ENCODE measurements at places on chromosomes 4 and X.

DNA sequence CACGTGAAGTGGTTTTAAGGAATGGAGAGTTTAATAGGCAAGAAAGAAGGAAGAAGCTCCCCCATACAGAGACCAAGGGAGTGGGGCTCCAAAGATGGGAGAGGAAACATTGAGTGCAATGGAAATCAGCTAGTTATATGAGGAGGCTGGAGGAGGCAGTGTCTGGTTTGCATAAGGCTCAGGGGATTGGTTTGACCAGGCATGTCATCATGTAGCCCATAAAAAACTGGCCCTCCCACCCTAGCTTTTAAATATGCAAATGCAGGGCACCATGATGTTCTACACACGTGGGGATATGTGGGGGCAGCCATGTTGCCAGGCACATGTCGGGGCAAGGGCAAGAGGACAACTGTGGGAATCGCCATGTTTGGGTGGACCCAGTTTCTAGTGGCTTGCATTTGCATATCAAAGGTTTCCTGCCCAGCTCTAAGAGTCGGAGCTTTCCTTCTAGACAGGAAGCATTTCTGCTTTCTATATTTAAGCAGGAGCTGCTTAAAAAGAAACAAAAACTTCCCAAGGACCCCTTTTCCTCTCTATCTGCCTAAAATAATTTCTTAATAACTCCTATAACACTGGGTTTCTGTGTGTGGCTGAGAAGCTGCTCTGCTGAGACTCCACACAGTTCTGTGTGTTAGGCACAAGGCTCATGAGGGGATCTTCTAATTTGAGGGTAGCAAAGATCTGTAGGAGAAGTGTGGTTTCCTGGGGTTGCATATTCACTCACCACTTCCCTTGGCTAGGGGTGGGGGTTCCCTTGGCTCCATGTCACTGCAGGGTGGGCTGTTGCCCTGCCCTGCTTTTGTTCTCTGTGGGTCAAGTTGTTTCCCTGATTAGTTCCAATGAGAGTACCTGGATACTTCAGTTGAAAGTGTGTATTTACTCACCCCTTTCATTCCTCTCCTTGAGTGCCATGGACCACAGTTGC is 113.5 kb downstream of the VSIG4 start:
- no peak for DNase-seq

- no peak for DNase-seq
Observed at GRCh38 chrX:28901637-28902036, 314.4 kb downstream of the IL1RAPL1 start.

DNA sequence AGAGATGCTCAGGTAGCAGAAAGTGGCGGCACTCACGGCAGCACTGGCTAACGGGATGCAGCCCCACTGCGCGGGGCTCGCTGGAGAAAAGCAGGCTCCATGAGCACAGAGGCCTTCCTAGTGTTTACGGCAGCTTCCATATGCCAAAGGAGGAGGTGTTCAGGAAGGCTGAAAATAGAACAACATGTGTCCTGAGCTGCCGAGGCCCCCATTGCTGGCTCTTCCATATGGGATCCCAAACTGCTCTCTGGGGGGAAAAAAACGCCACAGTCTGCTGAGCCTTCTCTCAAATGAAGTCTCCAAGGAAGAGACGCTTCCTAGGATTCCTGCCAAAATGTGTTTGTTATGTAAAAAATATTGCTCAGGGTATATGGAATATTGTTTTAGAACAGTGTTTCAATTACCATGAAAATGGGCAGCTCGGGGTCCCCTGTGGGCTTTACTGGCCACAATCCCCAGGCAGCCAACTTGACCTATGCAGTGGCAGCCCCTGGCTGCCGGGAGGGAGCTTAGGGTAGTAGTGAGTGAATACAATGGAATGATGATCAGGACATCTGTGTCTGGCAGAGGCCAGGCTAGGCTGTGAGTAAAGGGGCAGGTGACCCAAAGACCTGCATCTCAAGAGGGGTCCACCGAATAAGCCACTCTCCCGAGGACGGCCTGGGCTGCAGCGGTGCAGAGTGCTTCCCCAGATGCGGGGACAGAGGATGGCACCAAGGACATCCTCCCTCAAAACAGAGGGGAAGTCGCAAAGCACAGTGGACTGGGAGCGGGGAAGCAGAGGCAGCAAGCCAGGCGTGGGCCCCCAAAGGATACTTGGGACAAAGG is 170.1 kb downstream of the AFAP1 start:
- DNase-seq: no peak

DNA sequence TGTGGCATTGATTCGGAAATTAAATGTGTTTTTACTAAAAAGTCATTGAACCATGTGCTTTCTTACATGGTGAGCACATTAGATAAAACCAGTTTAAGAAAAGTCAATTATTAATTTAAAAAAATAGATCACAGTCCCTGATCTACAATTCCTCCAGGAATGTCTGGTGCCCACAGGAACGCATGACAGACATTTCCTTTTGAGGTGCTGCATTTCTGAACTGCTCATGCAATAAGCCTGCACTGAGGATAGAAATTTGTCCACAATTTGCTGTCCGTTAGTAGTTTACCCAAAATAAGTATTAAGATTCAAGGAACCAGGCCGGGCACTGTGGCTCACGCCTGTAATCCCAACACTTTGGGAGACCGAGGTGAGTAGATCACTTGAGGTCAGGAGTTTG is 8.2 kb upstream of the ADAMTS3 start:
- no peak for DNase-seq

- DNase-seq: no peak
Observed at GRCh38 chrX:42432552-42432951, 345.4 kb downstream of the PPP1R2C start.

GRCh38 chr4:140098455-140099160 is 55.4 kb downstream of the MAML3 start:
- DNase-seq: no peak

DNA sequence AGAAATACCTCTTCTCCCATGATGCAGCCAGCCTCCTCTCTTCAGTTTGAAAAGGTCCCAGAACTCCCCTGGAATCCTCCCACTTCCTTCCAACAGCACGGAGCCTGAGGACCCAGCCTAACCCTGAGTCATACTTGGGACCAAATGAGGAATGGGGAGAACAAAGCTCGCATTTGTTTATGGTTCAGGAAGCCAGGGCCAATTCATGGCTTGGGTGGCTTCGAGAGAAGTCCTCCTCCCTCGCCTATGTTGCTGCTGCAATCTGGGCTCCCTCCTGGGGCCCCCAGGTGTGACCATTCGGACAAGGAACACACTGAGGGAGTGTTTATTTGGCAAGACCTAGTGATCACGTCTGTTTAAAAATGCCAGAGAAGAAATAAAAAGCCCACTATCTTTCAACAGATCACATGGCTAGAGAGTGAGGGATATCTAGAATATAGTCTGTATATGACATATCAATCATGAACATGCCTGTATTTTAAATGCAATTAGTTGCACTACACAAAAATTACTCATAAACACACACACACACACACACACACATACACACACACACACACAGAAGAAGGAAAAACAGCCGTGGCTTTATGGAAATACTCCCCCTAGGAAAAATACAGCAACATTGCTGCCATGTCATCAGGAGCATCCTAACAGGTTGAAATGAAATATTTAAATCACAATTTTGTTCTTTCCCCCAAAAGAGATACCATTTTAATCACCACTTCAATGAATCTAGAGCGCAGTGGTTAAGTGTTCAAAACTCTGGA is 155.7 kb upstream of the MAP3K15 start:
- no peak for DNase-seq

- no peak for DNase-seq
Observed at GRCh38 chr4:148944839-148945219, 502.6 kb upstream of the NR3C2 start.

DNA sequence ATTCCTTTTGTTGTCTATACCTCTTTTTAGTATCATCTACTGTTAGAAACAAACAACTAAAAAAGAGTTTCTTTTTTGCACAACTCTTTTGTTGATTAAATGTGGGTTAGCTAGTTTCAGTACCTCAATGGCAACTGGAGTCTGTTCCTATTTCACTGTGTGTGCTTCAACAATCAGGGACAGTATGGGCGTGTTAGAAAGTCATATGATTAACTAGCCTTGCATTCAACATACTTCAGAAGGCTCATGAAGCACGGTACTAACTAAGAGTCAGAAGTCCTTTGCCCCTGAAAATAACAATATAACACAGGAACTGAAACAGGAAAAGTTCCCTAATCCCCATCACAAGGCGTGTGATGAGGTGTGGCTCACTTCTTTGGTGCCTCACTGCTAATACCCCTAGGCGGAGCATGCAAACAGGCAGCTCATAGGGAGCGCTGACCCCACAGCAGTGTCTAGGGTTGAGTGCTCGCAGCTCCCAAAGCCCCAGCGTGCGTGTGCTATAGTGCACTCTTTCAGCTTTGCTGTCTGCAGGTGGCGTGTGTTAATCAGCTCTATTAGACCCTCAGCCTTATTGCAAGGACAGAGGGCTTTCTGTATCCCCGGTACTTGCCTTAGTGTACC is 203.1 kb upstream of the NDST3 start:
- DNase-seq: no peak

DNA sequence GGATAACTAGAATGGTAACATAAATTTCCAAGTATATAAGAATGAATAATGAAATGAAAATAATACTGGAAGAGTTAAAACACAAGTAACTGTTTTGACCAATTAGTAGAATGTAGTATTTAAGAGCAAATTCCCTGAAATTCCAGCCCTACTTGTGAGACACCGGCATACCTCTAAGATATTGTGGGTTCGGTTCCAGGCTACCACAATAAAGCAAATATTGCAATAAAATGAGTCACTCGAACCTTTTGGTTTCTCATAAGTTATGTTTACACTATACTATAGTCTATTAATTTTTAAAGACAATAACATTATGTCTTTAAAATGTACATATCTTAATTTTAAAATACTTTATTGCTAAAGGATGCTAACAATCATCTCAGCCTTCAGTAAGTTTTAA is 15.2 kb upstream of the IQCM start:
- no peak for DNase-seq

- DNase-seq: no peak
Observed at GRCh38 chr4:122657553-122657952, 36.7 kb upstream of the IL21 start.

DNA sequence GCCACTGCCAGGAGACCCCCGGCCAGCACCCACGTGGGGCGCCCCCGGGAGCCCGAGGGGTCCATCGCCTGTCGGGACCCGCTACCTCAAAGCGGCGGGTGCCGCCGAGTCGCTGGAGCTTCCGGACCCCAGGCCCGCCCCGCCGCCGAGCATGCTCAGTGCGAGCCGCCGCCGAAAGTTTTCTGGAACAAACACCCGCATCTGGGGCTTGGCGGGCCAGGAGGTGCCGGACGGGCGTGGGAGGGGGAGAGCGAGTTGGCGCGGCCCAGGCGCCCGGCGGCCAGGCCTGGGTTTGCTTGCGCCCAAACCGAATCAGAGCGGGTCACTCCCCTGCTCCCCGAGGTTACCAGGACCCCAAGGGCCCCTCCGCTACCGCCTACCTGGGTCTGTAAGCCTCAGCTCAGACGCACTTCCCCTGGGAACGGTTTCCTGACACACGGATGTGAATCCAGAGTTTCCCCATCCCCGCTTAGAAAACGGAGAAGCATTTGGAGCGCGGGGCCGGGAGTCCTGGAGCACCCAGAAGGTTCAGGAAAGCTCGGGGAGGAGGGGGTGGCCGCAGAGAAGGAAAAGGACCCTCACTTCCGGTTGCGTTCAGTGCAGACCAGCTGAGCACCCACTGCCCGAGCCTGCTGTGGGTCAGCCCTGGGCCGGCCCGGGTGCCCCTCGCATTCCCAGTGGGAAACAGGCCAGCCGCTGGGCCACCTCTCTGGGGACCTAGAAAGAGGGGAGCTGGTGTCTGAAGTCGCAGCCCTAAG is at the start of gene EVC2:
Gene EVC2 (minus strand): TSS at position 111 of the 758 bp plus-strand sequence. CDS start 46 bp downstream, at position 65.
- no peak for DNase-seq

- DNase-seq: no peak
Observed at GRCh38 chr4:29002151-29002550, 1718.0 kb upstream of the PCDH7 start.

DNA sequence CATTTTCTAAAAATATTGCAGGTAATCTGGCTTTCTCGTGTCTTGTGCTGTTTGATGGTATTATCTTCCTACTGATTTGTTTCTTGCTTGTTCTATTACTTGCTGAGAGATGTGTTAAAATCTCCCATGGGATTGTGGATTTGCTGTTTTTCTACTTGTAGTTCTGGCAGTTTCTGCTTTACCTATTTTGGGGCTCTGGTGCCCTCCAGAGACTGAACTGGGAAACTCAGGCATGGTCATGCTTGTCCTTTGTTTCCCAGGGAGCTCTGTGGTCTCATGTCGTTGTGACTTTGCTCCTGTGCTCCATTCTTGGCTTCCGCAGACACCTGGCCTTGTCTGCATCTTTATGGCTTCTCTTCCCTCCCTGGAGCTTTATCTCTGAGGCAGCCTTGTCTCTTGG is 39.5 kb downstream of the NSD2 start:
- no peak for DNase-seq

GRCh38 chr4:173532725-173533511 is 2.9 kb upstream of the HAND2 start:
- DNase-seq: no peak

DNA sequence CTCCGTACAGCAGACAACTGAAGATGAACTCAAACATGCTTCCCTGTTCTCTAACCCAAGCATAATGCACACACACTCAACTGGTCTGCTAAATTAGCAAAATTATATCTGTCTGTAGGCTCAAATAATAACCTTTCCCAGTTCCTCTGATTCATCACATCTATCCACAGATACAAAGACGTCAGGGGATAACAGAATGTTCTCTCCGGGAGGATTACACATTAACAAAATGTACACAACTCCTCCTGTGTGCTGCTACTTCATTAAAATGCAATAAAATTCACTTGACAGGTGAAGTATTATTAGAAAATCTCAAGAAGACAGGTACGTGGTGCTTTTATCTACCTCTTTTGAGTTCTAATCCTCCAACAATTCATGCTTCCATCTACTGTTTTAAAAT is 57.4 kb downstream of the FAT1 start:
- DNase-seq: no peak

- no peak for DNase-seq
Observed at GRCh38 chr4:106704253-106704870, 331.8 kb downstream of the DKK2 start.

GRCh38 chrX:153871451-153871850 is 14.5 kb downstream of the L1CAM start:
- no peak for DNase-seq

DNA sequence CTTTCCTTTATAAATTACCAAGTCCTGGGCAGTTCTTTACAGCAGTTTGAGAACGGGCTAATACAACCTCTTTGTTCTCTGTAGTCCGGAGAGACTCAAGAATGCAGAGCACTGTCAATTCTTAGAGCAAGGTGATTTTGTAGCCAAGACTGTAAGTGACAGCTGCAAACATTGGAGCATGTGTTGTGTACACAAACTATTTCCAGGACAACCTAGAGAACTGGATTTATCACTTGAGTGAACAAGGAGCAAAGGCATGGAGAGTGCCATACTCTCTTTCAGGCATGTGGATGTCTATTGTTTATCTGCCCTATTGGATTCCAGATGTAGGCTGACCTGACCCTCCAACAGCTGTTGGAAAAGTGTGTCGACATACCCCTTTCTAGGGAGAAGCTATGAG is 153.9 kb downstream of the SPANXN3 start:
- DNase-seq: no peak

All from stimulated activated CD8-positive, alpha-beta memory T cell treated with anti-CD3 and anti-CD28 coated beads, Interleukin-7, amount 100 ng/mL, for 48 hours (primary cell).